ENCODE measurements at places on chromosomes 13 and 19. TPM values are rescaled to one million over a fixed set of nuclear protein-coding genes. Genes with fewer than 3 reads are reported as not detected.

GRCh38 chr13:110228936-110229904 lies 77.7 kb downstream of the COL4A1 start:
- DNase-seq, result no peak

The YJEFN3 gene
- total RNA-seq, result 6.7 TPM

DNA sequence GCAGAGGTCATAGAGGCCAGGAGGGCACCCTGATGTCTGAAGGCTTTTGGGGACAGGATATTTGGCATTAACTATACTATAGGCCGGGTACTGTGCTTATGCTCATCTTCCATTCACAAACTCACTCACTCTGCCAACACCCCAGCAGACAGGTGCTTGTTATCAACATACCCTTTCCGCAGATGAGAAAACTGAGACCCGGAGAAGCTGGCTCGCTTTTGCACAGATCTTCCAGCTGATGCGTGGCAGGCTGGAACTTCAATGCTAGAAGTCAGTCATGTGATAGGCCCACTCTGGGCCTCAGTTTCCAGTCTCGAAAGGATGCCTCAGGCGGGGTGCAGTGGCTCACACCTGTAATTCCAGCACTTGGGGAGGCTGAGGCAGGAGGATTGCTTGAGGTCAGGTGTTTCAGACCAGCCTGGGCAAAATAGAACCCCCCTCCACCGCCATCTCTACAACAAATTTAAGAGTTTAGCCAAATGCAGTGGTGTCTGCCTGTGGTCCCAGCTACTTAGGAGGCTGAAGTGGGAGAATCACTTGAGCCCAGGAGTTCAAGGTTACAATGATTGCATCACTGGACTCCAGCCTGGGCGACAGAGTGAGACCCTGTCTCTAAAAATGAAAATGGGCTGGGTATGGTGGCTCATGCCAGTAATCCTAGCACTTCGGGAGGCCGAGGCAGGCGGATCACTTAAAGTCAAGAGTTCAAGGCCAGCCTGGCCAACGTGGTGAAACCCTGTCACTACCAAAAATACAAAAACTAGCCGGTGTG lies 9.5 kb downstream of the CNN1 start:
- DNase-seq, result no peak

DNA sequence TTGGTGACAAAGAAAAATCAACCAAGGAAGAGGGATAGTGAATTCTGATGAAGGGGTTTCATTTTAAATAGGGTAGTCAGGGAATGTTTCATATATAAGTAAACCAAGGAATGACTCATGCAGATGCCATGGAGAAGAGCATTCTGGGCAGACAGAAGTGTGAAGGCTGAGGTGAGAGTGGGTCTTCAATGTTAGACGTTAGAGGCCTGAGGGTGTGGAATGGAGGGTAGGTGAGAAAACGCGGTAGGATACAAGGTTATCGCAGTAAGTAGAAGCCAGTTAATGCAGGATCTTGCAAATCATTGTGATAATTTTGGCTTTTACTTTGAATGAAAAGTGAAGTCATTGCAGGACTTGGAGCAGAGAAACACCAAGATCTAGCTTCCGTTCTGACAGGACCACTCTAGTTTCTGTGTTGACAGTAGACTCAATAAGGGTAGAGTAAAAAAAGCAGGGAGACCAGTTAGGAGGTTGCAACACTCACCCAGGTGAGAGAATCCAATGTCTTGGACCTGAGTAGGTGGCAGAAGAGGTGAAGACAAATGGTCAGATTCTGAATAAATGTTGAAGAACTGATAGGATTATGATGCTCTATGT lies 225.2 kb upstream of the TMTC4 start:
- no peak for DNase-seq

GRCh38 chr13:95298971-95299621 lies 2.2 kb downstream of the ABCC4 start:
- DNase-seq, result no peak

DNA sequence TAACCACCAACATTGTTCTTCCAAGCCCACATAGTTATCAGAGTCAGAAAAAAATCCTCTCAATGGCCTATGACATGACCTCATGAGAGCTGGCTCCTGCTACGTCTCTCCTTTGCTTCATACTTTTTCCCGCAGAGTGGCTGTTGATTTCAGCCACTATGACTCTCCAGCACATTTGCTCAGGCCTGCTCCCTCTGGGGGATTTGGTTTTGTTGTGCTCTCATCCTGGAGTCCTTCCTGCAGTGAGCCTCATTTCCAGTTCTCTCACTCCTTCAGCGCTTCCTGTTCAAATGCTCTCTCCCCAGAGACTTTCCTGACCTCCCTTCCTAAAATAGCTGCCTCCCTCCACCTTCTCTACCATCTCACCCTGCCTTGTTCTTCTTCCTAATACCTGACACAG lies 72.0 kb upstream of the USP29 start:
- DNase-seq, result no peak

DNA sequence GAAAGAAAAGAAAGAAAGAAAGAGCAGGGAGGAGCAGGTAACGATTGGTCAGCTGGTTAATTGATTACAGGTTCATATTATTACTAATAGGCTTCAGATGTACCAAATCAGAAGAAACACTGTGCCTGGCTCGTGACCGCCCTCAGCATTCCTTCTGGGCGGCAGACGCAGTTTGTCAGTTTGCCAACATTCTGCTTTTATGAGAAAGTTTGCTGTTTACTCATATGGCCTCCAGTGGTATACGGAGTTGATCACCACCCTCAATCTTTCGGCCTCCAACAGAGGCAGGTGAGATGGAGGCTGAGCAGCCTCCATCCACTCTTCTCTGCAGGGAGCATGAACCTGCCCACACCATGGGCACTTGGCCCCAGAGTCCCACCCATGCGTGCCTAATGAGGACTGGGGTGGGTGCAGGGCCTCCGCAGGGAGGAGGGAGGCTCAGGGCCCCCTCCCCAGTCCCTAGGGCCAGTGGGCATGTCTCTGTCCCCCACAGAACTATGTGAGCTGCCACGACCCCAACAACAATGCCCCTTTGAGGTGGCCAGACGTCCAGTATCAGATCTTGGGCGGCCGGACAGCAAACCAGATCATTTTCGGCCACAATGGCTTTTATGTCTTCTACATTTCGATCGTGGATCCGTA lies 8.8 kb downstream of the PRR22 start:
- no peak for DNase-seq

DNA sequence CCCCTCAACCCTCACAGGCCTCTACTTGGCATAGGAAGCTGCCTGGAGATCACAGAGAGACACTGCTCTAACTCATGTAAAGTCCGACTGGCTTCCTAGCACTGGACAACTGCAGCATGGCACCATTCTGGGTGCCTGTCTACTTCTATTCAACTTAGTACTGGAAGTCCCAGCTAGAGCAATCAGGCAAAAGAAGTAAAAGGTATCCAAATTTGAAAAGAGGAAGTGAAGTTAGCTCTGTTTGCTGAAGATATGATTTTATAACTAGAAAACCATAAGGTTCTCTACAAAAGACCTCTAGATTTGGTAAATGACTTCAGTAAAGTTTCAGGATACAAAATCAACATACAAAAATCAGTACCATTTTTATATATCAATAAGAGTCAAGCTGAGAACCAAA lies 1017.6 kb downstream of the PCDH9 start:
- no peak for DNase-seq

GRCh38 chr13:88752041-88752440 lies 1080.9 kb downstream of the SLITRK5 start:
- no peak for DNase-seq

- DNase-seq, result no peak
These were observed 6.6 kb upstream of the DACH1 start for GRCh38 chr13:71873418-71874247.

- peak; percentile 81 for DNase-seq
These were observed 10.3 kb upstream of the BBC3 start for GRCh38 chr19:47240996-47241918.

The PALM3 gene
- total RNA-seq, result 0.46 TPM

GRCh38 chr19:47284324-47284899 lies 9.7 kb downstream of the INAFM1 start:
- DNase-seq, result no peak

DNA sequence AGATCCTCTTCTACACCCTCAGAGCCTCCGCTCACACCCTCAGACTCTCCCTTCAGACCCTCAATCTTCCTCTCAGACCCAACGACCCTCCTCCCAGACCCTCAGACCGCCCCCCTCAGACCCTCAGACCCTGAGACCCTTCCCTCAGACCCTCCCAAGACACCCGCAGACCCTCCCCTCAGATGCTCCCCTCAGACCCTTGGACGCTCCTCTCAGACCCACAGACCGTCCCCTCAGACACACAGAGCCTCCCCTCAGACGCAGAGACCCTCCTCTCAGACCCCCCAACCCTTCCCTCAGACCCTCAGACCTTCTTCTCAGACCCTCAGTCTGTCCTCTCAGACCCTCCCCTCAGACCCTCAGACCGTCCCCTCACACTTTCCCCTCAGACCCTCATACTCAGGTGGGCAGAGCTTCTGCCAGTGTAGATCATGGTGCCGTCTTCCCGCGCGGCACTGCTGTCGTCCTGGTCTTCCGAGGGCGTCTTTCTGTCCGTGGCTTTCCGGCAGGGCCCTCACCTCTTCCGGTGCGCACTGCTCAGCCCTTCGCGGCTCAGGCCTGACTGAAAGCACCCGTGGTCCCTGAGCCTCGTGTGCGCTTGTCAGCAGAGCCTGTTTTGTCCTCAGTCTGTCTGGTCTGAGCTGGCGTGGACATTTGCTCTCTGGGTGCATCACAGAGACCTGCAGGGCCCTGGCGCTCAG lies 18.9 kb upstream of the TFDP1 start:
- DNase-seq, result peak; percentile 61

The GPR12 gene
- not detected for total RNA-seq

GRCh38 chr19:32061315-32061714 lies 284.1 kb upstream of the ZNF507 start:
- DNase-seq, result no peak

All from cardiac septum (tissue), 1 donor.